ENCODE measurements at places on chromosomes 3 and 15.

DNA sequence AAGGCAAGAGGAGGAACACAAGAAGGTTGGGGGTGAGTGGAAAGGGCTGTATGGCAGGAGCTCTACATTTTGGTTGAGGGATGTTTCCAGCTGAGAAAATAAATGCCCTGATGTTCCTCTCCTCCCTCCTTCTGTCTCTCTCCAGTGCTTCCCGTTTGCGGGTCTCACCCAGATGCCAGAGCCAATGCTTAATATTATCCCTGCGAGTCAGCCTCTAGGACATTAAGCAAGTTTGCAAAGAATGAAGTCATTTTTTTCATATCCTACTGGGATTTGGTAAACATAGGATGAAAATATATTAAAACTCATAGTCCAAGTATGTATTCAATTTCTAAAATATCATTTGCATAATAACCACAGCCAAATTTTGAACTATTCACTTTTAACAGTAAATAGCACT lies 295.9 kb downstream of the CADM2 start:
- DNase-seq: no peak

DNA sequence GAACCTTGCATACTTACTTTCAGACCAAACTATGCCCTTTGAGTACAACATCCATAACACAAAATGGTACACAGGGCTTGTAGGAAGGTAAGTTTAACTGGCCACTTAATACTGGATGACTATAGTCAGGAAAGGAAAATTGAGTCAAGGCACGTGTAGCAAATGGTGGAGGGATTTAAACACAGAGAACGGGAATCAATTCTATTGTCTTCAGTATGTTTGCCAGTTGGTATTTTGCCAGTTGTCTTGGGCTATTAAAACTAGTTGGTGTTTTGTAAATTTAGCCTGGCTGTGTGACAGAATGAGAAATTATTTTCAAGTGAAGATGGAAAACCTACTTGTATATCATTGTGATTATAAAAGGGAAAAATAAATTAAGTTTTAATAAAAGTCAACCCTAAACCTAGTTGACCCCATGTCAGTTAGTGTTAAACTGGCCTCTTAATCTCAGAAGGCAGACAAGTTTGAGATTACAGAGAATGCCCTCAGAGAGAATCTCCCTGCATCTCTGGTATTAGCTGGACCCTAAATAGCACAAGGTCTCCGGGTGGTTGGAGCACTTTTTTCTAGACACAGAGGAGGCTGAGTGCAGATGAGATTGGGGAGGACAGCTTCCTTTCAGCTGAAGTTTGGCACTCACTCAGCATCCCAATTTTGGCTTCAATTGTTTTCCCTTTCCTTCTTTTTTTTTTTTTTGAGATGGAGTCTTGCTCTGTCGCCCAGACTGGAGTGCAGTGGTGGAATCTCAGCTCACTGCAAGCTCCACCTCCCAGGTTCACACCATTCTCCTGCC lies 91.2 kb downstream of the MB21D2 start:
- no peak for DNase-seq

- no peak for DNase-seq
These were observed 99.3 kb upstream of the CHRNA7 start for GRCh38 chr15:31930967-31931366.

DNA sequence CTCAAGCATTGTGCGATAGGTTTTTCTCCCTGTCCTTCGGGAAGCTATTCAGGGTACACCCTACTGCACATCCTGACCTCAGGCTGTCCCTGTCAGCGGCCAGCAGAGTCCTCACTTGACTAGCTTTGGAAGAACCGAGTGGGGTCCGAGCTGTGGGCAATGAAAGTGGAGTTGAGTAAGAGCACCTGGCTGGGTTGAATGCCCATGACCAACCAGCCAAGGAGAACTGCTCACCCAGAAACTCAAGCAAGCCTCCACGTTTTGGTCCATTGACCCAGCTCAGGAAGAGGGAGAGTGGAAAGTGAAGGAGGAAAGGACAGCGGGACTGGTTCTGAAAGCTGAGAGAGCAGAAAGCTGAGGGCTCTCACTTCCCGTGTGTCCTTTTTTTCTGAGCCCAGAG lies 36.0 kb upstream of the HDGFL3 start:
- no peak for DNase-seq

- no peak for DNase-seq
These were observed 34.8 kb downstream of the KLF15 start for GRCh38 chr3:126322181-126322967.

DNA sequence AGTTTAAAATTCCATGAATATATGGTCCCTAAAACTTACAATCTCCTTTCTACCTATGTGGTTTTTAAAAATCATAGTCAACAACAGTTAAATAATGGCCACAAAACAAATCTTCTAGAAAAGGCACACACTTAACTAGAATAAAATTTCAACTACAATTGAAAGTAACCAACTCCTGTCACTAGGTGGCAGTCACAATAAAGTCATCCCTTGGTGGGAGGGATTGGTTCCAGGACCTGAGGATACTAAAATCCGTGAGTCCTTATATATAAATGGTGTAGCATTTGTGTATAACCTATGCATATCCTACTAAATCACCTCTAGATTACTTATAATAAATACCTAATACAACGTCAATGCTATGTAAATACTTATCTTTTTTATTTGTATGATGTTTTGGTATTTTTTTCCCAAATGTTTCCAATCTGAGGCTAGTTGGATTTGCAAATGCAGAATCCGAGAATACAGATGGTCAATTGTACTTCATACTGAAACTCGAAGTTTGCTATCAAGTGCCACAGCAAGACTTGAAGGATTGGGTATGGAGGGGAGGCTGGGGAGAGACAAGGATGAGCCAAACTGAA lies 172.6 kb downstream of the FMN1 start:
- DNase-seq: no peak

DNA sequence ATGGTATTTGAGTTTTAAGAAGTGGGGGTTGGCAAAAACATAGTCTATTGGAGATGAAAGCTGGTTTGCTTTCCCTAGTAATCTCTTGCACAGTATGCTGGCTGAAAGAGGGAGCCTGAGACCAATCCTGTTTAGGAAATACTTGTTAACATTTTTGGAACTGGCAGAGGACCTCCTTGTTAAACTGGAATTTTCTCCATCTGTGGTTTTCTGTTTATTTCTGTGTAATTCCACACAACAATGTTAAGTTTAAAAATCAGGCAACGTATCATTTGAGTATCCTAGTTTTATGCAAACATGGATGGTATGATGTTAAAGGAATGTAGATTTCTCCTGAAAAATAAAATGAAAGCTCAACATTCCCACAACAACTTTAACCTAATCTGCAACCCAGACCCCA lies 536.0 kb upstream of the TBL1XR1 start:
- no peak for DNase-seq

DNA sequence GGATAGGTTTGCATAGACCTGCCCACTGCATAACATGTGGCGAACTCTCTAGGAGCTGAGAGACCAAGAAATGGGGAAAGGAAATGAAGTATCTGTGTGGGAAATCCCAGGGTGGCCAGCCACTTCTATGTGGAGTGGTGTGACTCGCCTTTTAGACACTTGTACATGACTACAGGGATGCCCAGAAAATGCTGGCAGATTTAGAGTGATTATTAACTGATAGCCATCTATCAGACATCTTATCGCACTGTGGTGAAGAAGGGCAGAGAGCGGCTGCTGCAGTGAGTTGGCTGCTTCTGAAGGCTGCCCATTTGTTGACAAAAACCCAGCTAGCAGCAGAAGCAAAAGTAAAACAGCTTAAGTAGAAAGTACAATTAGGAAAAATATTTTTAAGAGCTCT lies 18.1 kb upstream of the STAC start:
- DNase-seq: no peak

Data from activated CD4-positive, CD25-positive, alpha-beta regulatory T cell treated with anti-CD3 and anti-CD28 coated beads, Interleukin-2, amount 50 U/mL, for 16 hours (primary cell).